ENCODE measurements at places on chromosomes 7 and 10.

DNA sequence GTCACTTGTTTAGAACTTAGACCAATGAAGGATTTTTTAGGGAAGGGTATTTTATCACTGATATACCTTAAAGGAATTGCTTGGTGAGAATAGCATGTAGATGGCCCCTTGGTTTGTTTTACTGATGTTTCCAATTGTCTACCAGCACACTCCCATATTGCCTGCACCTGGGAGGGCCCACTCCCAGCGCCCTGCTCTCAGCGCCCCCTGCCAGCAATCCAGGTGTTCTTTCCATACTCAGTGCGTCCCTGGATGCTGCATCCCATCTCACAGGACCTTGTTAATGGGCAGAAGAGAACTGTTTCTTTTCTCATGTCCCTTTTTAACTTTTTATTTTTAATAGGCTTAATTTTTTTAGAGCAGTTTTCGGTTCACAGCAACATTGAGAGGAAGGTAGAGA is 24.1 kb upstream of the SFRP5 start:
- DNase-seq = no peak

- no peak for DNase-seq
Measured at GRCh38 chr10:84213076-84213475, 12.3 kb downstream of the LRIT2 start.

GRCh38 chr7:29370531-29371314 is 176.1 kb downstream of the CHN2 start:
- no peak for DNase-seq

- no peak for DNase-seq
Measured at GRCh38 chr7:13034693-13035092, 347.3 kb downstream of the ARL4A start.

- DNase-seq = no peak
Measured at GRCh38 chr10:90635111-90635765, 222.6 kb downstream of the HTR7 start.

GRCh38 chr7:75534727-75535307 is 42.7 kb downstream of the SPDYE5 start:
- no peak for DNase-seq

- no peak for DNase-seq
Measured at GRCh38 chr10:24866604-24867583, 85.5 kb downstream of the PRTFDC1 start.

GRCh38 chr10:27380929-27381358 is 123.2 kb upstream of the RAB18 start:
- no peak for DNase-seq

- DNase-seq = no peak
Measured at GRCh38 chr7:42982604-42983115, 50.5 kb downstream of the MRPL32 start.

DNA sequence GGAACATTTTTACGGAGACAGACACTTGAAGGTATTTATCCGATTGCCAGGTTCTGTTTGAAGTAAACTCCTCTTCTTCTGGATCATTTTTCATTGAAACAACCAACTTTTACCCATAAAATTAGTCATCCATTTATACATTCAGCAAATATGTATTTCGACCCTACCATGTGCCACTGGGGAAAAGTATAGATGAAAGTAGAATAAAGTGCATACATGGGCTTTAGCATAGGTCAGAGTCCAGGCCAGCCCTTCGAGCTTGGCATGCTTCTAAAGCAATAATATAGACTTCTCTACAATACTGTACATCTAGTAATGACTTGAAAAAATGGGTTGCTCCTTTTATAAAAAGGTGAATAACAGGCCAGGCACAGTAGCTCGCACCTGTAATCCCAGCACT is 10.1 kb downstream of the SLC25A16 start:
- no peak for DNase-seq

DNA sequence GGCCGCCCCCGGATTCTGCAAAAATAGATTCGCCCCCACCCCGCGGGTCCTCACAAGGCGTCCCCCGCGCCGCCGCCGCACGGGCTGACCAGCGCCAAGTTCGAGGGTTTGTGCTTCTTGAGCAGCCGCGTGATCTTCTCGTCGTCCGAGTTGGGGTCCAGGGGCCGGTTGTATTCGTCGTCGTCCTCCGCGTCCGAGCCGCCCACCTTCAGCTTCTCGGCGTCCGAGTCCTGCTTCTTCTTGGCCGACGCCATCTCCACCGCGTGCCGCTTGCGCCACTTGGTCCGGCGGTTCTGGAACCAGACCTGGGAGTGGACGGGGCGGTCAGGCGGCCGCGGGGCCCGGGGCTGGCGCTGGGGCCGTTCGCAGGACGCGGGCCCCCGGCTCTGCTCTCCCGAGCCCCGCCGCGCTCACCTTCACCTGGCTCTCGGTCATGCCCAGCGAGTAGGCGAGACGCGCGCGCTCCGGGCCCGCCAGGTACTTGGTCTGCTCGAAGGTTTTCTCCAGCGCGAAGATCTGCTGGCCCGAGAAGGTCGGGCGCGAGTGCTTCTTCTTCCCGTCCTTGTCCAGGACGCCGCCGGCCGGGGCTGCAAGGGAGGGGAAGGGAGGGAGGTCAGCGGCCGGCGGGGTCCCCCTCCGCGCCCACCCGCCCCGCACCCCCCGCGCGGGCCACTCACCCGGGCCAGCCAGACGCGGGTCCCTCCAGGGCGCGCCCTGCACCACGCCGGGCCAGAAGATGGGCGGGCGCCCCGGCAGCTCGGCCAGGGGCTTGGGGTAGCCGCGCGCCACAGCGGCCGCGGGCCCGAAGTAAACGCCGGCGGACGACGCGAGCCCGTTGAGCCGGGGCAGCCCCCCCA is 853 bp downstream of the NKX6-2 start:
- no peak for DNase-seq

- DNase-seq = no peak
Measured at GRCh38 chr7:127392182-127392565, 334 bp downstream of the ZNF800 start.

DNA sequence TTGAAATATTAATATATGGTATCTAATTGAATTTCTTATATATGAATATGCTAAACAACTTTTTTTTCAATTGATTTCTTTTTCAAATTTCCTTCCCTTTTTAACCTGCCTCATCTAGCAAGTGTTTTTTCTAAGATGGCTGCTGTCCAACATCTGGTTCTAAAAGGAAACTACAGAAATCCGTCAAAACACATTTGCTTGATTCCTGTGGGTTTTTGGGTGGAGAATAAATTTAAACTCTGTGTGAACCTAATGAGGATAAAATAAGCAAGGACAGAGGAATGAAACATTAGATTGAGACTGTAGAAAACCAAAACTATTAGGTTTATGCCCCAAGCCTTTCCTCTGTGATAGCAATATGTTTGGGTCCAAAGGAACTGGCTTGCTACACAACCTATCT is 75.5 kb upstream of the STARD3NL start:
- DNase-seq = no peak

- DNase-seq = no peak
Measured at GRCh38 chr10:112232670-112233069, 49.1 kb upstream of the GPAM start.

DNA sequence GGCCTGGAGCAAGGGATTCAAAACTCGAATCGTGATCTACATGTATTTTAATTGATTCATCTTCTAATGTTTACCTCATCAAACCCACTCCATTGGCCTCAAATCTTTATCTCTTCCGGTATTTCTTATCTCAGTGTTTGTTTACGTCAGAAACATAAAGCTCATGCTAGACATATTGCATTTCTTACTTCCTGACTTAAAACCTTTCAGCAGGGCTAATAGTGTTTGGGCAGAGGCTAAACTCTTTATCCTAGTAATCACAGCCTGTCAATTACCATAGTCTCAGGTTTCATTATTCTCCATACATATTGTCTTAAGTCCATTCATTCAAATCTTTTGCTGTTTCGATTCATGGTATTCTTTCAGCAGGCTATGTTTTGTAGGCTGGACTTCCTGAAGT is 81.3 kb upstream of the AGR3 start:
- DNase-seq = no peak

GRCh38 chr10:130362308-130362761 is 226.1 kb downstream of the GLRX3 start:
- peak; percentile 31 for DNase-seq

DNA sequence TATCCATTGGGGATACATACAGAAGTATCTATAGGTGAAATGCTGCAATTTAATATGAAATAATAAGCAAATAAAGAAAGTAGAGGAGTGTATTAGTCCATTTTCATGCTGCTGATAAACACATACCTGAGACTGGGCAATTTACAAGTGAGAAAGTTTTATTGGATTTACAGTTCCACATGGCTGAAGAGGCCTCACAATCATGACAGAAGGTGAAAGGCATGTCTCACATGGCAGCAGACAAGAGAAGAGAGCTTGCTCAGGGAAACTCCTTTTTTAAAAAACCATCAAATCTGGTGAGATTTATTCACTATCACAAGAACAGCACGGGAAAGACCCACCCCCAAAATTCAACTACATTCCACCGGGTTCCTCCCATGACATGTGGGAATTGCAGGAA is 82.8 kb upstream of the TRIM24 start:
- DNase-seq = no peak
